ENCODE measurements at places on chromosomes 12 and 14.

GRCh38 chr12:53380794-53381730 lies 1.1 kb downstream of the SP1 start:
- DNase-seq = no peak

DNA sequence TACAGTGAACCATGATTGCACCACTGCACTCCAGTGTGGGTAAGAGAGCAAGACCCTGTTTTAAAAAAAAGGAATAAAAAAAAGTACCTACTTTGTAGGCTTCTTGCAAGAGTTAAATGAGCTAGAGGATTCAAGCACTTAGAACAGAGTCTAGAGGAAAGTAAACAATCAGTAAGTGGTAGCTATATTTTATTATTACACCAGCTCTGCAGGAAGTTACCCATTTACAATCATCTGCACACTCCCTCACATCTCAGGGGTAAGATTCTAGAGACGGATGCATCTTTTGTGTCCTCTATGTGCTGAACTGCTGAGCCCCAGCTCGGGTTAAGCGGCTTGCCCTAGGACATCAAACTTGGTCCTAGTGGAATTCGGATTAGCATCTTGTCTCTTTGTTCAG lies 67.3 kb downstream of the KCNK10 start:
- DNase-seq = no peak

DNA sequence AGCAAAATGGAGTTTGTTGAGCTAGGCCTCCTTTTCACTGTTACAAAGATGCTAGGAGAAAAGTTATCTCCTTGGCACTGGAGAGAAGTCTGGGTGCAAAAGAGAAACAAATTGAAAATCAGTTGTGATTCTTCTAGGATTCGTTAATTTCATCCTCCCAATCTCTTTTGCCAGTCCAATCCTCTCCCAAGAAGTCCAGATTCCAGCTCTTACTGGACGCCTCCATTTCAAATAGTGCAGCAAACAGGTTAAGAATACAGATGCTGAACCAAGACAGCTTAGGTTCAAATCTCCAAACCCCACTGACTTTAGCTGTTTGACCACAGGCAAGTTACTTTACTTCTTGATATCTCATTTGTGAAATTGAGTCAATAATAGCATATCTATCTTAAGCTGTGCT lies 34.0 kb upstream of the CAPRIN2 start:
- DNase-seq = no peak

DNA sequence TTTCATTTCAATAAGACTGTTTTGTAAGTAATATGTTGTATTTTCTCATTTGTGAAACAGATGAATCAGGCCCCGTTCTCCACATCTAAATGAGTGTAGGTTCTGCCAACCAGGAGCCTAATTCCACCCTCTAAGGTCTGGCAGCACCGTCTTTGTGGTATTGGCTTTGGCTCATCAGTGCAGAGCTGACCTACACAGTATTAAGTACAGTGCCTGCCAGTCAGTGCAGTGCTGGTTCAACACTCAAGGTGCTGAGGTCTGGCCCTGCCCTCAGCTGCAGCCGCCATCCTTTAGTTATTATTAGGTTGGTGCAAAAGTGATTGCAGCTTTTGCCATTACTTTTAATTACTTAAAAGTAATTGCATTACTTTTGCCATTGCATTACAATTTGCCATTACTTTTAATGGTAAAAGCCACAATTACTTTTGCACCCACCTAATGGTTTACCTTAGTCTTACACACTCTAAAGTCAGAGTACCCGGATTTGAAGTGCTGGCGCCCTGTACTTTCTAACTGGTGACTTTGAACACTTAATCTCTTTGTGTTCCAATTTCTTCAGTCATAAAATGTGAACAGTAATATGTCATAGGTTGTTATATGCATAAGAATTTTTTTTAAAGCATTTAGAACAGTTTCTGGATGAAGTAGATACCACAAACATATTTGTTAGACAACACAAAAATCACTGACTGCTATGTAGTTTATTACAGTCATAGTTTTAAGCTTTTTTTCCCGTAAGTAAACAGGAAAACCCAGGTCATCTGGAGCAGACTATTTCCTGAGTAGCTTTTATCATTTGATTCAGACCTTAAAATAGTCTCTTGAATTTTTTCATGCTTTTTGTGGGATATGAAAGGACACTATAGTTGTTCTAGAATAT lies 99.5 kb downstream of the SYNE2 start:
- no peak for DNase-seq

DNA sequence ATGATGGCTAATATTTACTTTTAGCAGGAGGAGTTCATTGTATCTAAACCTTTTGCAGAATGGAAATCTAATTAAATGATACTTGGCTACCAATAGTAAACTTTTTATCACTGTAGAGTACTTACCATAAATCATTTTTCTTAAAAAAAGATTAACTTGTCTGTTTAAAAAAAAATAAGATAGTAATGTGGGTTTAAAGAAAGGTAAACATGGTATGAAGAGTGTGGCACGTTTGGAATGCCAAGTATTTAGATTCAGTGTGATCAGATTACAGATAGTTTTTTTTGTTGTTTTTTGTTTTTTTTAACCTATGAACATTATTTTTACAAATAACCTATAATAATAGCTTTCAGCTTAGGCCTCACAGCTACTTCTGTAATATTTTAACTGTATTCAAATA lies 25.8 kb downstream of the KTN1 start:
- DNase-seq = no peak

All from activated T-cell treated with anti-CD3 and anti-CD28 coated beads for 24 hours (primary cell).